ENCODE measurements at places on chromosomes 13 and 19.
A peak's percentile ranks its signal among the peaks of the same experiment; 100 is the strongest.

GRCh38 chr19:48760504-48761205, 5.3 kb downstream of the FGF21 start:
- no peak for DNase-seq

- DNase-seq, result peak; percentile 37
These were observed 13.2 kb upstream of the ASF1B start for GRCh38 chr19:14149509-14149994.

DNA sequence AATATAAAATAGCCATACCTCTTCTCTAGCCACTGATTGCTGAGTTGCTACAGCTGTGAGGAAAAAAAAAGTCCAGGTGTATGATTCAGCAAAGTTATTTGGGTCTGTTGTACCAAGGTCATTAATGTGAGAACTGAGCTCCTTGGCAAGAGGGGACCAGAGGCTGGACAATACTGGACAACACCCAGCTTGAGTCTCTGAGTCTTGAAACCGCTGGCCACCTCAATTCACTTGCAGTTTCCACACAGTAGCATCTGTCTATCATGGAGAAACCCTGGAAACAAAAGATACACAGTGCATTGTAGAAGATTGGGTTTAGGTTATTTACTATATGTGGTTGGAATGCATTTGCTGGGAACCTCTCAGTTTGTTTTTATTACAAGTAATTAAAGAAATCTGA, 60.4 kb downstream of the WDFY2 start:
- DNase-seq, result no peak

GRCh38 chr19:28553005-28553404, 659.9 kb downstream of the UQCRFS1 start:
- no peak for DNase-seq

DNA sequence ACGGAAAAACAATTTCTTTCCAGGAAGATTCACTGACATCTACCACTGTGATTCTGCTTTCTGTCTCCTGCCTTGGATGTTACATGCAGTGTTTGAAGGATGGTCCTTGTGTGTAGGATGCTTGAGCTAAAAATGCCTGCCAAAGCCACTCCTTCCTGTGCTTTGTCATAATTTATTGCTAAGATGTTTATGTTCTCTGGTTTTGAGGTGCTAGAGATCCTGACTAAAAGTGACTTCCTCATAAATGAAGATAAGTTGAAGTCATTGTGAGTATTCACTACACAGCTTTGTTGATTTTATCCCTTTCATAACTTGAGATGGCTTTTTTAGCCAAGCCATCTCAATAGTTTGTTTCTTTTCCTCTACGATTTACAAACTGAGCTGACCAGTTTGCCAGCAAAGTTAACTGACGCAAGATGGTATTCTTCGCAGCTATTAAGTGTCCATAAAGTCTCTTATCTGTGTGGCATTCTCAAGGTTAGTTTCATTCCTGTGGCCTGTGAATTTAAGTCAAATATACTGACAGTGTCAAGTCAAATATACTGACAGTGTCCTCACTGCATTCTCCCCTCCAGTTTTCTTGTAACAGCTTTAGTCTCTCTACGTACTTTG, 15.7 kb upstream of the FBXL3 start:
- no peak for DNase-seq

- no peak for DNase-seq
These were observed 168.4 kb upstream of the CSNK1A1L start for GRCh38 chr13:37273836-37274235.

DNA sequence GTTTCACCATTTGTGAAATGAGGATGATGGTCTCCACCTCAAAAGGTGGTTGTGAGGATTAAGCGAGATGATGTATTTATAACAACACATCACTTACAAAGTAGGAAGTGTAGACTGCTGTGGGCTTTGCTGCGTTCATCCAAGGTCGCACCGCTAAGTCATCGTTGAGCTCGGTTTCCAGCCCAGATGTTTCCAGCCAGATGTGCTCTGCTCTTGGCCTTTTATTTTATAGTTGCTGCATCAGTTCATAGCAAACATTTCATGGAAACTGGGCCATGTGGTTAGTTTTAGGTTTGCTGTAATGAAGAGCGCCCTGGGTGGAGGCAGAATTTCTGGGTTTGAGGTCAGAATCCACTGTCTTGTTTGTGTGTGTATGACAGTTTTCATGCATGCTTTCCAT, 76.5 kb upstream of the RNF113B start:
- no peak for DNase-seq

DNA sequence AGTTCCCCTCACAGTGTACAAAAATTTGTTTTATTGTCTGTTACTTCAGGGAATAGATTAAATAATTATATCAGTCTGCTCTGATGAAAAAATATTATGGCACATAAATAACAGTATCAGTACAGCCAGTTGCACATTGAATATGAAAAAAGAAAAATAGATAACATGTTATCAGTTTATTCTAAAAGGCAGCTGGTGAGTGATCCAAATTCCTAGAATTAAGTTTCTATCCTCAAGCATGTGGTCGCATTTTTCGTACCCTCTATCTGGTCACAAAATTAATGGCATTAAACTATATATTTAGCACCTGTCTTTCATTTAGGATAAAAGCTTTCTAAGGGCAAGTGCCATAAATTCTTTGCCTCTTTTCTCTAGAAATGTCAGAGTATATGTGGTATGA, 944.8 kb upstream of the PCDH9 start:
- no peak for DNase-seq

GRCh38 chr13:46881621-46882020, 15.2 kb downstream of the HTR2A start:
- DNase-seq, result no peak

DNA sequence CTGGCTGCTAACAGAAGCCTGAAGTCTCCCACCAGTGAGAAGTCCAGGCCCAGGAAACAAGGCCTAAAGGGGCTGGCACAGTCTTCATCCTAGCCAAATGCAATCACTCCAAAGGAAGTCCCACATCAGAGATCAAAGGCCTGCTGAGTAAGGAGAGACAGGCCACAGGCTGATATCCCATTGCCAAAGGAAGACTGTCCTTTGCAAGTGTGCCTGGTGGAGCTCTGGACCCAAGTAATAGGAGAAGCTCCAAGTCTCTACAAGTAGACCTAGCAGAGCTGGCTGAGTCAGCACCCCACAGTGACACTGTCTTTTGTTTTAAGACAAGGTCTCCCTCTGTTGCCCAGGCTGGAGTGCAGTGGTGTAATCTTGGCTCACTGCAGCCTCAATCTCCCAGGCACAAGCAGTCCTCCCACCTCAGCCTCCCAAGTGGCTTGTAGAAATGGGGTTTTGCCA, 4.5 kb downstream of the DBP start:
- no peak for DNase-seq

DNA sequence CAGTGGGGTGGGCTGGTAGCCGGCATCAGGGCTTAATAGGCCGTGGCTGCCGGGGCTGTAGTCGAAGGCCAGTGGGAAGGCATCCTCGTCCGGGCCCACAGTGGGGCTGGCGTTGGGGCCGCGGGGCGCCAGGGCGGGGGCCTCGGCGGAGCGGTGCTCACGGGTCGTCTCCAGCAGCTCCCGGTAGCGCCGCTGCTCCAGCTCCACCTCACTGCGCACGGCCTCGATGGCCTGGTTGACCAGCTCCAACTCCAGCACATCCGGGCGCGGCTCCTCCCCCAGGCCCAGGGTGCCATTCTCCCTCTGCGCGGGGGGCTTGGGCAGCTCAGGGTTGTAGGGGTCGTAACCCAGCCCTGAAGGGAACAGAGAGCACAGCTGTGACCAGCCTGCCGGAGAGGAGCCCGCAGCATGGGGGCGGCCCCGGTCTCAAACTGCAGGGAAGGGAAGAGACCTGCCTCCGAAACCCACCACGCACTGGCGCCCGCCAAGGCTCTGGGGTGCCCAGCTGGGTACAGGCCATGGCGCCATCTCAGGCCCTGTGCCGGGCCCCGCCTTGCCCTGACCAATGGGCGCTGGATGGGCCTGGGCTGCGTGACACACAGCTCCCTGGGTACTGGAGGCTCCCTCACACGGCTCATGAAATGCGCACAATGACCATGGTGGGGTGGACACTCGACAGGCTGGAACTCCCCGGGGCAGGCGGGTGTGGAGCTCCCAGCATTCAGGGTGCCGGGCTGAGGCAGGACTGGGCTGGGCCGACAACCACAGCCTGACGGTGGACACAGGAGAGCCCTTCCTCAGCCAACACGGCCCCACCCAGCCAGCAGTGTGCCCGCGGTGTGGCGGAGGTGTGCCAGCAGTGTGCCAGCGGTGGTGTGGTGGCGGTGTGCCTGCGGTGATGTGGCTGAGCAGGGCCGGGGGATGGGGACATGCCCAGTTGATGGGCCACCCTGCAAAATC, 16.5 kb upstream of the ATP8B3 start:
- no peak for DNase-seq

- DNase-seq, result no peak
These were observed 21.7 kb upstream of the LDLR start for GRCh38 chr19:11067356-11068113.

DNA sequence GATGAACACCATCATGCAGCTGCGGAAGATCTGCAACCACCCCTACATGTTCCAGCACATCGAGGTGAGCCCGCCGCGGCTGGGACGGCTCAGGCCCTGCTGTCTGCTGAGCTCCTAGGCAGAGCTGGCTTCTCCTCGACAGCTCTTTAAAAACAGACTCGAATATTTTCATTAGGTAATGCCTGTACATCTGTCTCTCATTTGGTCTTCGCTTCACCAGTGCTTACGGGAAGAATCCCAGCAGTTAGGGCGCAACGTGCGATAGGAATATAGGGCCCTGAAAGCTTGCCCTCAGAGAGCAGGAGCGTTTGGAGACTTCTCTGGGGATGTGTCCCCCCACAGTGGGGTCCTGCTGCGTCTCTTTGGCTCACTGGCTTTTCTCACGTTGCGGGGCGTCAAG, 63.8 kb upstream of the LDLR start:
- DNase-seq, result no peak

DNA sequence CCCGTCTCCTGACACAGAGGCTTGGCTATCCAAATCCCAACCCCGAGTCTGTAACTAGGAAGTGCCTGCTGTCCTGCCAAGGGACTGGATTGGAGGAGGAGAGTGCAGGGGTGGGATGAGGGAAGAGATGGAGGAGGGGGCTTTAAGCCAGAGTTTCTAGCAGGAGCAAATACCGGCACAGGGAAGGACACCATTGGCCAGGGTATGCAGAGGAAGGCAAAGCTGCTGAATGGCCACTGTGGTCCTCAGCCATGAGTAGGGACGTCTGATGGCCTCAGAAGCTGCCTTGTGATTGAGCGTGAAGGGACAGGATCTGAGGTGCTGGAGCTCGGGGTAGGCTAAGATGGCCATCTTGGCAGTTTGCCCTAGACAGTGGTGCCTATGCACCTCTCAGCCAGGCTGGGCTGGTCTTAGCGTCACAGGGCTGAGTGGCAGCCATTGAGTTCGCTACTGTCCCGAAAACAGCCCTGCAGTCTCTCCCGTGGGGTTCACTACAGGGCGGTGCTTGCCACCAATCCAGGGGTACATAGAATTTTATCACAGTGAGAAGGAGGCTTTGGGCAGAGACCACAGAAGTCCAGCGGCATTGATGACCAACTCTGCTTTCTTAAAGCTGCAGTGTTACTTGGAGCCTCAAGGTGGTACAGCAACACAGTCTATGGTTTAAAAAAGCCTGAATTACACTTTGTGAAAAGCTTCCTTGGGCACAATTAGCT, 61.8 kb downstream of the AKAP11 start:
- no peak for DNase-seq

DNA sequence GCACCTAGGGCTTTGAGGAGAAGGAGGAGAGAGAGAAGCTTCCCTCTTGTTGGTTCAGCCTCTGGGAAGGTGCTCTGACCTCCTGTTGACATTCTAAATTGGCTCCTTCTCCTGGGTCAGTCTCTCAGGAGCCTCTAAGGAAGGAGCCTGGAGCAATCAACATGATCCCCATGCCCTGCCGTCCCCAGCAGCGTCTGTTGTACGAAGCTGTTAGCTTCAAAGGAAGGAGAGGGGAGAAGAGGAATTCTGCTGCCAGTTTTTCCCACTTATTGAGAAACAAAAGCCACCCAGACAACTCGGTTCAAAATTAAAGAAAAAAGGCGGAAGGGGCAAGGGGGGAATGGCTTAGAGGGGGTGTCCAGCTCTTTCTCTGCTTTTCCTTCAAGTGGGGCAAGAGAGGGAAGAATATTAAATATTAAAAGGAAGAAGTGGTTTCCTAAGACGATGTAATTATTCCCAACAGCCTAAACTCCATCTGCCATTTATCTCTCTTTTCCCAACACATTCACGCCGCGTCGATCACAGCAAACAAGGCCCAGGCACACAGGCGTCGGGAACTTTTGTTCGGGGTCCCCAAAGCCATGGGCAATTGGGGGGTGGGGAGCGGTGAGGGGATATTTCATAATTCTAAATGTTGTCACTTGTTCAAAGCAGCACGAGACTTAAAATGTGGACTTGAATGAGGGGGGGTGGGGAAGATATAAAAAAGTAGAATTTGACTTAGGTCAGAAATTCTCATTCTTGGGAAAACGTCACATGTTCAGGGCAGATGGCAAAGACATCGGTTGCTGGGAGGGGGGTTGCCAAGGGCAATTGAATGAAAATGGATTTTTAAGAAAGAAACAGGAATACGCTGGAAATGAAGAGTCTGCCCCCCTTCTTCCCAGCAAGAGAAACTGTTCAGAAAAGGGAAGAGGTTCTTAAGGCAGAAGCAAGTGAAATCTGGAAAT, 116.8 kb upstream of the CACNA1A start:
- DNase-seq, result no peak

DNA sequence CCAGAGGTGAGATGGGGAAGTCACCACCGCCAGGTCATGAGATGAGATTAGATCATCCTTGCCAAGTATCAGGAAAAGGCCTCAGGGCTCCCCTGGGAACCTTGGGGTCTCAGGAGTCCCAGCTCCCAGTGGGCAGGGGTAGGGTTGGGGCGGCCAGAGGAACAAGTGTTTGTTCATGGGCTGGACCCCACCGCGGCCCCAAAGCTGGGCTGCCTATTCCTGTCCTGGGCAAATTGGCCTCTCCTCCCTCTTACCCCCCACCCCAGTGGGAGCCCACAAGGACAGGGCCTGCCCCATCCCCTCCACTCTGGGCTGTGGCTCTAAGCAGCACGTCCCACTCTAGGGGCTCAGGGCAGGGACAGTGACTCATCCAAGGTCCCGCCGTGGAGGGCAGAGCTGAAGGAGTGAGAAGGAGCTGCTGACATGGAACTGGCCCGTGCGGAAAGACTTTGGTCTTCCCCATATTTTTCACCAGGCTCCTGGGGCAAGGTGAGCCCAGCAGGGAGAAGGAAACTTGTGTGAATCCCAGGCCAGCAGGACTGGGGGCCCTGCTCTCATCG, 4.0 kb upstream of the HCN2 start:
- no peak for DNase-seq

DNA sequence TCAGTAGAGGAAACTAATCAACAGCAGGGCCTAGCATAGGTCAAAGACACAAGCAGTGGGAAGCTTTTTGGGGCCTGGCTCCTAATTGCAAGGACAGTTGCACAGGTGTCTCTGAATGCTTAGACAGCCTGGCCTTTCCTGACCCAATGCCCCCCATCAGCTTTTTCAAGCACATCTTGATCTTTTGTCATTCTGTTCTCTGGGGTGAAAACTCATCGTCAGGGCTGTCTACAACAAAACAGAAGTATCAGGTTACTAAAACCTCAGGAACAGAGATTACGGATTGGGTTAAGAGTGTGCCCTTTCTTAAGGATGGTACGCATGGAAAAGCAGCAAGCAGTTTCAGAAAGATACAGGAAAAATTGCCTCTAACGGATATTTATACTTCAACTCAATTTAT, 8.3 kb upstream of the ZNF254 start:
- DNase-seq, result no peak

Measured in T follicular helper cell (primary cell).